Vagina (tissue), 2 donors: ENCODE measurements at places on chromosomes 3 and 15. TPM values are rescaled to one million over a fixed set of nuclear protein-coding genes. Genes with fewer than 3 reads are reported as not detected.

DNA sequence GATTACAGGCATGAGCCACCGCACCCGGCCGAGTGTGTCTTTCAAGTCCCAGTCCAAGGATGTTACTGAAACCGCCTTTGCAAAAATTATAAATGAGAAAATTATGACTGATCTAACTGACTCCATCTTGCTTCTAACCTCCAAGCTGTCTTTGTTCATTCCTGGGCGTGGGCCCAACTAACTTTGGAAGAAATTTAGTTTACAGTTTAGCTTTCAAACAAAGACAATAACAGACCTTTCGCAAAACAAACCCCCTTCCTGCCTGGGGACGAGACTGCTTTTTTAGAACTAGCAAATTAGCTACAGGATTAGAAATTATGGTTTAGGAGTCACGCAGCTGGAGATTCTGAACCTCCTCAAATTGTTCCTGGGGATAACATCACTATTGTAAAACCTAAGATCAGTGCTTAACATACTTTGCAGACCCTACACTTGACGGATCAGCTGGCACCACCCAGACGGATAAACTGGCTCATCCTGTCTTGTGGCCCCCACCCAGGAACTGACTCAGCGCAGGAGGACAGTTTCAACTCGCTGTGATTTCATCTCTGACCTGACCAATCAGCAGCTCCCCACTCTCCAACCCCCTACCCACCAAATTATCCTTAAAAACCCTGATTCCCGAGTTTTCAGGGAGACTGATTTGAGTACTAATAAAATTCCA lies 23.8 kb downstream of the NANOGP8 start:
- no peak for DNase-seq
- H3K4me3 ChIP-seq: no peak overlapping the region
- H3K27ac ChIP-seq: no peak overlapping the region
- no peaks in the 10 kb centered on the region for H3K27me3 ChIP-seq

DNA sequence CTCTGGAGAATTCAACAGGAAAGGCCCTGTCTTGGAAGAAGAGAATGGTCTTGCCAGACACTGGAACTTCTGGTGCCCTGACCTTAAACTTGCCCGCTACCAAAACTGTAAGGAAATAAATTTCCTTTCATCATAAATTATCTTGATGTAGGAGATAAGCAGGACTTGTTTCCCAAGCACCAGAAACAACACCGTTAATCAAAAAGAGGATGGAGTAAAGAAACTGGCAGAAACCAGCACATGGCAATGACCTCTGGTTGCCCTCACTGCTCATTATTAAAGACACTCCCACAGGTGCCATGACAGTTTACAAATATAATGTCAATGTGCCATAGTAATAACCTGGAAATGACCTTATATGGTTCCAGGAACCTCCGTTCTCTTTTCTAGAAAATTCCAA lies 426.1 kb downstream of the EDEM1 start:
- no peaks in the 10 kb centered on the region for H3K27me3 ChIP-seq
- no peak overlapping the region for H3K4me3 ChIP-seq
- H3K4me1 ChIP-seq: no peaks in the 10 kb centered on the region
- no peak for DNase-seq
- no peak overlapping the region for H3K27ac ChIP-seq

GRCh38 chr15:64604319-64604718 lies 143.9 kb downstream of the ZNF609 start:
- DNase-seq: no peak
- H3K27ac ChIP-seq: no peak overlapping the region
- peaks cover 25% of the 10 kb centered on the region for H3K4me1 ChIP-seq
- no peak overlapping the region for H3K4me3 ChIP-seq
- H3K27me3 ChIP-seq: no peaks in the 10 kb centered on the region
- H3K36me3 ChIP-seq: no peaks in the 10 kb centered on the region

- DNase-seq: no peak
- no peaks in the 10 kb centered on the region for H3K4me1 ChIP-seq
- no peaks in the 10 kb centered on the region for H3K36me3 ChIP-seq
- H3K27ac ChIP-seq: no peak overlapping the region
Observed at GRCh38 chr15:35979608-35980007, 433.6 kb upstream of the DPH6 start.

DNA sequence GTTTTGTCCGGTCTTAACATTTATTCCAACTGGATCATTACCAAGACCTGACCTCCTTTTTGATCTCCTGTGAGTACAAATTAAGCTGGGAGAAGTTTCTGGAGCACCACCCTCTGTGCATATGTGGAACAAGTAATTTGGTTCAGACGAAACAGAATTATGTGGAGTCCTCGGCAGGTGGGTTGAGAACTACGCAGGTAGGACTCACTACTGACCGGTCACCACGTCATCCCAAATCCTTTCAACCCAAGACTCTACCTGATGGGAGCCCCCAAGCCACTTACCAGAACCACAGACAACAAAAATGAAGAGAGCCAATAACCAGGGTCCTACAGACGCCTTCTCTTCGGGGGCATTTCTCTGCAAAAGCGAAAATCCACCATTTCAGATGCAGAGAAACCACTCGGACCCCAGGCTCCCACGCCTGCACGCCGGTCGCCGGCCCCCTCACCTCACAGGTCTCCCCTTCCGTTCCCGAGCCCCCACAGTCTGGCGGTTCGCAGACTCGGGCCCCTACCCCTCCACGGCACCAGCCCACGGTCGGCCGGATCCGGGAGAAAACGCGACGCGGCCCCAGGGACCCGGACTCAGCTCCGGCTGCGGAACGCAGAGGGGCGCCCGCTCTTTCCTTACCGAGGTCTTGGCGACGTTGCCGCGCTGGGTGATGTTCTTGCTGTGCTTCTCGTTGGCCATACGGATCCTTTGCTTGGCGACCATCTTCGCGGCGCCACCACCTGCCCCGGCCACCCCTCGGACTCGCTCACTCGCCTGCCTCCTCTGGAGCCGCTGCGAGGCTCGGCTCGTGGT lies 674 bp downstream of the SERP1 start:
- no peak for DNase-seq
- H3K27ac ChIP-seq: peak overlapping the region; percentile 99
- H3K4me3 ChIP-seq: peak overlapping the region; percentile 94
- no peaks in the 10 kb centered on the region for H3K27me3 ChIP-seq

DNA sequence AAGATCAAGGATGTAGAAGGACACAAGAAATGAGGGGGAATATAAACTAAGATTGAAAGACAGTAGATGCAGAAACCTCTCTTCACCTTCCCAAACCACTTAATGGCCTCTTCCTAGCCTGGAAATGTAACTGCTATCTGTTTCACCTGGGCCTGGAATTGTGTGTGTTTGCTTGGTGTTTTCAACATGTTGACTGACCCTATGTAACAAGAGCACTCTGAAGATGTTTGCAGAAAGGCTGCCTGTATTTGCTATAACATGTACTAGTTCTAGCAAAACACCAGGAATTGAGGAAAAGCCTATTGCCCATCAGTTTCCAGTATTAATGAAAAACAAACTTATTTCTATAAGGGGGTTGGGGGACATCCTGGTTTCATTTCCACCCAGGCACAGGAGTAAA lies 248.3 kb downstream of the WDR72 start:
- H3K27me3 ChIP-seq: no peaks in the 10 kb centered on the region
- no peaks in the 10 kb centered on the region for H3K36me3 ChIP-seq

GRCh38 chr15:100241572-100242482 lies 99.9 kb downstream of the ADAMTS17 start:
- H3K4me3 ChIP-seq: no peak overlapping the region
- H3K27me3 ChIP-seq: no peaks in the 10 kb centered on the region
- no peak for DNase-seq

GRCh38 chr15:73704869-73705645 lies 20.9 kb downstream of the CD276 start:
- no peaks in the 10 kb centered on the region for H3K4me1 ChIP-seq
- no peak for DNase-seq
- H3K27ac ChIP-seq: no peak overlapping the region
- H3K4me3 ChIP-seq: no peak overlapping the region

DNA sequence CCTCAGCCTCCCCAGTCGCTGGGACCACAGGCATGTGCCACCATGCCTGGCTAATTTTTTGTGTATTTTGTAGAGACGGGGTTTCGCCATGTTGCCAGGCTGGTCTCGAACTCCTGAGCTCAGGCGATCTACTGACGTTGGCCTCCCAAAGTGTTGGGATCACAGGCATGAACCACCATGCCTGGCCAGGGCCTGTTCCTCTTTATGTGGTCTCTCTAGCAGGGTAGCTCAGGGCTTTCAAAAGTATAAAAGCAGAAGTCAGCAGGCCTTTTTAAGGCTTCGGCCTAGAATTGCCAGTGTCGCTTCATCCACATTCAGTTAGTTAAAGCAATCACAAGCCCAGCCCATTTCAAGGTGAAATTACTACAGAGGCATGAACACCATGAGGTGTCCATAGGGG lies 7.6 kb downstream of the VHL start:
- H3K27me3 ChIP-seq: no peaks in the 10 kb centered on the region
- peaks cover 22% of the 10 kb centered on the region for H3K4me1 ChIP-seq
- H3K36me3 ChIP-seq: peaks cover 48% of the 10 kb centered on the region
- no peak overlapping the region for H3K27ac ChIP-seq
- no peak for DNase-seq
- H3K4me3 ChIP-seq: no peak overlapping the region

DNA sequence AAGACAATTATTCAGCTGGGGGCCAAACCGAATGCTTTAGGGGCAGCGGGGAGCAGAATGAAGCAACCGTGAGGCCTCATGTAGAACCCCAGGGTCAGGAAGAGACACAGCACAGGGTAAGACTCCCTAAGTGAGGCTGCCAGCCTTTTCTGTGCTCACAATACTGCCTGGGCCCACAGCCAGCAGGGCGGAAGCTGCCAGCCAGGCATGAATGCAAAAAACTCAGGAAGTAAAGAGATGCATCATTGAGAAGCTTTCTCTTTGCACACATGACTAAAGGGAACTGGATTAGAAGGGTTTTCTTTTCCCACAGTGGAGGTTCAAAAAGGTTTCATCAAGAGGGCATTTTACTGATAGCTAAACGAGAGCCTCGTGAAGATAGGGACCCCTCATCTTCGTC lies 33.3 kb downstream of the CA12 start:
- DNase-seq: no peak
- H3K4me3 ChIP-seq: no peak overlapping the region
- H3K27ac ChIP-seq: peak overlapping the region; percentile 73
- no peaks in the 10 kb centered on the region for H3K27me3 ChIP-seq
- peaks cover 66% of the 10 kb centered on the region for H3K4me1 ChIP-seq

DNA sequence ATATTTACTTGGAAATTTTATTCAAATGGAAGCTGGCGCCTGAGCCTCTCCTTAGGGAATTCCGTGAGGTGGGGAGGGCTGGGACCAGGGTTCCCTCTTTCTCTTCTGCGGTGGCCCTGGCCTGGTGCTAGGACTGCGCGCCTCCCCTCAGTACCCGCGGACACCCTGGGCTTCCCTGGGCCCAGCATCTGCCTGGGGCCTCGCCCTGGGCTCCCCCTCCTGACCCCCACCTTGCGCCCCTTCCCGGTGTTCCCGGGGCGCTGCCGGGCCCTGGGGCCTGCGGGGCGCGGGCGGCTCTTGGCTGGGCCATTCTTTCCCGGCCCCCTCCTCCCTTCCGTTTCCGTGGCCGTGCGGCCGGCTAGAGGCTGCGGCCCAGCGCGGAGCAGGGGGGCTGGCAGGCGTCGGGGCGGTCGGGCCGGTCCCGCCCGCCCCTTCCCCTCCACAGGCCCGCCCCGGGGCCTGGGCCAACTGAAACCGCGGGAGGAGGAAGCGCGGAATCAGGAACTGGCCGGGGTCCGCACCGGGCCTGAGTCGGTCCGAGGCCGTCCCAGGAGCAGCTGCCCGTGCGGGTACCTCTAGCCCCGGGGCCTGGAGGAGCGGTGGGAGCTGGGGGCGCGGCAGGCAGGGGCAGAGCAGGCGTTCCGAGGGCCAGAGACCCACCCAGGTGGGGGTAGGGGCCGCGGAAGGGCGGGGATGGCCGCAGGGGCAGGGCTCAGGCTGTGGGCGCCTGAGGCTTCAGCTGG lies at the start of gene FES:
TSS of gene FES (plus strand) at position 529 of the 743 bp plus-strand sequence. CDS start 542 bp downstream, outside the sequence.
- H3K27ac ChIP-seq: peak within 1 kb of the TSS; percentile 97
- H3K36me3 ChIP-seq: no peaks in the 10 kb centered on the region
- H3K27me3 ChIP-seq: no peaks in the 10 kb centered on the region
- H3K4me3 ChIP-seq: peak within 1 kb of the TSS; percentile 57
- DNase-seq: no peak

GRCh38 chr3:169146179-169146665 lies 517.3 kb downstream of the MECOM start:
- peak overlapping the region; percentile 40 for H3K4me3 ChIP-seq
- H3K4me1 ChIP-seq: no peaks in the 10 kb centered on the region
- DNase-seq: no peak
- H3K27ac ChIP-seq: peak overlapping the region; percentile 61

DNA sequence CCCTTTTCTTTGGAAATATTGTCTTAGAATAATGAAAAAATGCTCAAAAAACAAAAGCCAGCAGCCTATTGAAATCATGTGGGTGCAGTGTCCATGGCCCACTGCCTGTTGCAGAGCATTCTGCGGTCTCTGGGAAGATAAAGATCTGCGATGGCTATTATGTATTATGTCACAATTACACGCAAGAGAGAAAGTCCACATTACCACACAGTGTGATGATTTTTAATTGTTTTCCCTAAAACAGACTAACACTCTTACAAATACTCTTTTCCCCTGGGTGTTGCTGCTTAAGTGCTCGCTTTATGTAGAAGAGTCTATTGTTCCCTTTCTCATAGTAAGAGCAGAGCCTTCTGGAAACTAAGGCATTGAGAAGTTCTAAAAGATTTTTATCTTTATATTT lies 32.2 kb downstream of the SSR3 start:
- H3K27ac ChIP-seq: no peak overlapping the region
- no peaks in the 10 kb centered on the region for H3K4me1 ChIP-seq
- H3K36me3 ChIP-seq: no peaks in the 10 kb centered on the region
- no peaks in the 10 kb centered on the region for H3K27me3 ChIP-seq
- no peak for DNase-seq

DNA sequence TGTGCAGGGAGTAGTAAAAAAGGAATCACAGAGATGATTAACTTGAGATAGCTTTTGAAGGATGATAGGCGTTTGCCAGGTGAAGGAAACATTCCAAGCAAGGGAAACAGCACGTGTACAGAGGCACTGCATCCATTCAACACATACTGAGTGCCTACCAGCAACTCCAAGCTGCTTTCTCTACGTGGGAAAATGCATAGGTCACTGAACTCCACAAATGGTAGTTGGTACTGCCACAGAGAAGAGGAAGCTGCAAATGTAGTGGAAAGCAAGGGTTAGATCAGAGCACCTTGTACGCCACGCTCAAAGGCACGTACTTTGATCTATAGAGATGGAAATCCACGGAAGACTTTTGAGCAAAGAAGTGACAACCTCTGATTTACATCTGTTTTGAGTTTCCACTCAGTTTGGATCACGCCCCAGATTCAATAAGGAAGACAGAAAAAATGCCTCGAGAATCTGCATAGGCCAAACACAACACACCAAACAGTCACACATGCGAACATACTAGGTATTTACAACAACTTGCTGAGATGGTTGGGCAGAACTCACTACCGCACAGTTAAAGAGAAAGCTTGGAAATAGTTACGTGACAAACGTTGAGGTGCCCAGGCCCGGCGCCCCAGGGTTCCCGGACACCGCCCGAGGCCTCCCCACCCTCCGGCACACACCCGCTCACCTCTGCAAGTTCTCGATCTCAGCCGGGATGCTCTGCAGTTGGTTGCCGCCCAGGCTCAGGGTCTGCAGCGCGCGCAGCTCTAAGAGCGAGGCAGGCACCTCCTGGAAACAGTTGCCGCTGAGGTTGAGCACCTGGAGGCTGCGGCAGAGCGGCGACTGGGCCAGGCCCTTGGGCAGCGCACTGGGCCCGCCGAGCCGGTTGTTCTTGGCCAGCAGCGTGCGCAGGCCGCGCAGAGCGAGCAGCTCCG lies 826 bp downstream of the LRRC58 start:
- peaks cover 47% of the 10 kb centered on the region for H3K4me1 ChIP-seq
- H3K36me3 ChIP-seq: no peaks in the 10 kb centered on the region
- H3K4me3 ChIP-seq: peak overlapping the region; percentile 76
- H3K27ac ChIP-seq: peak overlapping the region; percentile 94
- no peaks in the 10 kb centered on the region for H3K27me3 ChIP-seq

ZNF385D gene
- total RNA-seq: 13.5 TPM

PPP1R14D gene
- total RNA-seq: not detected

A4GNT gene
- total RNA-seq: not detected

DUOXA1 gene
- 66.5 TPM for total RNA-seq

TGM4 gene
- not detected for total RNA-seq
